ENCODE measurements at places on chromosomes 12 and 14.

DNA sequence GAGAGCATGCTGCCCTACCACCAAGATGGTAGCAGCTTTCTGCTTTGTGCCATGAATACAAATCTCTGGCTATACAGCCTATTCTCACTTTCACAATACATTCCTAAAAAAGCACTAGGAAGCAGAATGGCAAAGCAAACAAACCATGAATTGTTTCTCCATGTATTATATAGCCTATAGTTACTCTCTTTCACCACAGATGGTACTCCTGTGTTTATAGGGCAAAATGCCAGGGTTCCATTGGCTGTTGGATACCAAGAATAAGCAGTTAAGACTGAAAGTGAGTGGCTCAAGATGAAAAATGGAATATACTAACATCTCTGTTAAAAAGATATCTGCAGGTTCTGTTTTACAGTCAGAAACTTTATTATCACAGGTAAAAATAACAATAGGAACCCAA is 11.1 kb downstream of the ARF3 start:
- no peak for DNase-seq

- DNase-seq, result no peak
Measured at GRCh38 chr12:65968889-65969509, 144.7 kb downstream of the HMGA2 start.

DNA sequence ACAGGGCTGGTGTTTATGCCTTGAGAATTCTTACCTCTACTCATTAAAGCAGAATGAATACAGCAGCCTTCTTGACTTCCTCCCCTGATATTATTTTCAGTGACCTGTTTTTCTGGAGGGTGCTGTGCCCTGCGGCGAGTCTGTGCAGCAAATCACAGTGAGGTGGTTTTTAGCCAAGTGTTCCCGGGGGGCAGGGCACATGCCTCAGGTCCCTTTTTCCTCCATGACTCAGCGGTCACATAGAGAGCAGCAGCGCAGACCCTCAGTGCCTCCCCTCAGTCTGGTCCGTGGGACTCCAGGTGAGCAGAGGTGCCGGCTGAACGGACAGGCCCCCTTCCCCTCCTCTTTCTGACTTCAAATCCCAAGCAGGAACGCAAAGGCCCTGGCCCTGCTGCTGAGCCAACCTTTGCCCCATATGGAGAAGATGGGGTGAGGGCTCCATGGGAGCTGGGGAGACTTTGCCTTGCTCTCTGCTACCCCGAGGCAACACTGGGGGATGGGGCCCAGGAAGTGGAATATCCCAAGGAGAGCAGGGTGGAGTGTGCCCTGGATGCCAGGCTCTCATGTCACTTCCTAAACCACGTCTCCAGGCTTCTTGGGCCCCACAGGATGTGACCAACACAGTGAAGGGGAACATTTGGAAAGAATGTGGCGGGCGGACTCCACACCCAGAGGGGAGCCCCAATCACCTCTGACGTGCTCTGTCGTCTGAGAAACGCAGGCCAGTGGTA is 90.0 kb downstream of the DHRS2 start:
- DNase-seq, result no peak

DNA sequence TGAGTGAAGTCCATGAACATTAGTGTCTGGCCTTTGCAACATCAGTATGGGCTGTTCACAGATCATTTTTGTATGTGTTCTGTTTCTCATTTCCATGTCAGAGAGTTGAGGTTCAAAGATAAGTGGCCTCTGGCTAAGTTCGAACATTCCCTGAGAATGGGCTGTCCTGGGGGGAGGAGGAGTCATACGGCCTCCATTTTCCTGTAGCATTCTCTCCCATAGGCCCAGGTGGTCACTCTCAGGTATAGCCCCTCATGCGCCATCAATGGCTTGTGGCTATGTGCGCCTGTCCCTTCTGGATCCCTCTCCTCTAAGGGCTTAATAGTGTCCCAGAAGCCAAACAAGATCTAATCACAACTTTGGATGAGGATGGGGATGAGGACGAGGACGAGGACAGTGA is 165.0 kb downstream of the PAX9 start:
- DNase-seq, result no peak

- DNase-seq, result no peak
Measured at GRCh38 chr12:93390031-93390430, 12.3 kb downstream of the NUDT4 start.

DNA sequence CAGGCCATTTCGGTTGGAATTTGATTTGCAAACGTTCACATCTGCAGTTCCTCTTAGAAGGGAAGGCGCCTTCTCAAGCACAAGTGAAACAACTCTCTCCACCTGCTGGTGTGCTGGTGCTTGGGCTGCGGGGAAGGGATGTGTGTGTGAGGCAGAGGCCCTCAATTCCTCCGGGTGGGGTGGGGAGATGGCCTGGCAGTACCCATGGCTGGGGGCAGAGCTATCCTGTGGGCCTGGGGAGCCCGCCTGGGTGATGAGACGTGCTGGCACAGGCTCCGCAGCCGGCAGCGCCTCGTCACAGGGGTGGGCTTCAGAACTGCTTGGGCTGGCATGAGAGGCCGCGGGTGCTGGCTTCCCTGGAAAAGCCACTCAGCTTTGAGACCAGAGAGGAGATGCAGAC is 28.9 kb upstream of the TDRD9 start:
- DNase-seq, result no peak

DNA sequence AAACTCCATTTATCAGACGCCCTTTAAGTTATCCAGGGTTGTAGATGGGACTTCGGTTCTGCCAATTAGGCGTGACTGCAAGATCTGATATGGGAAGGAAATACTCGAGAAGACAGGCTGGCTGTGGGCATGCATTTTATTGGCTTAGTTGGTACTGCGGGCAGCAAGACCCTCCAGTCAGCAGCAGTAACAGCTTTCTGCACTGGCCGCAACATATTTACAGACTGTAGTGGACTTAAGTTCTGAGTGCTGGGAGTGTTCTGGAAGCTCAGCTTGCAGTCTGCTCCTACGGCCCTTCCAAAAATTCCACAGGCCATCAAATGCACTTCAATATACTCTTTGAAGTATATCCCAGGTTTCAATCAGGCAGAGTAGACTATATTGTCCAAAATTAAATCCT is 21.1 kb downstream of the KITLG start:
- DNase-seq, result no peak

GRCh38 chr12:101700299-101700820 is 2.9 kb downstream of the CHPT1 start:
- no peak for DNase-seq

GRCh38 chr12:49990273-49990672 is 17.5 kb downstream of the AQP6 start:
- DNase-seq, result no peak

GRCh38 chr14:33457617-33458016 is 493.3 kb downstream of the EGLN3 start:
- no peak for DNase-seq

DNA sequence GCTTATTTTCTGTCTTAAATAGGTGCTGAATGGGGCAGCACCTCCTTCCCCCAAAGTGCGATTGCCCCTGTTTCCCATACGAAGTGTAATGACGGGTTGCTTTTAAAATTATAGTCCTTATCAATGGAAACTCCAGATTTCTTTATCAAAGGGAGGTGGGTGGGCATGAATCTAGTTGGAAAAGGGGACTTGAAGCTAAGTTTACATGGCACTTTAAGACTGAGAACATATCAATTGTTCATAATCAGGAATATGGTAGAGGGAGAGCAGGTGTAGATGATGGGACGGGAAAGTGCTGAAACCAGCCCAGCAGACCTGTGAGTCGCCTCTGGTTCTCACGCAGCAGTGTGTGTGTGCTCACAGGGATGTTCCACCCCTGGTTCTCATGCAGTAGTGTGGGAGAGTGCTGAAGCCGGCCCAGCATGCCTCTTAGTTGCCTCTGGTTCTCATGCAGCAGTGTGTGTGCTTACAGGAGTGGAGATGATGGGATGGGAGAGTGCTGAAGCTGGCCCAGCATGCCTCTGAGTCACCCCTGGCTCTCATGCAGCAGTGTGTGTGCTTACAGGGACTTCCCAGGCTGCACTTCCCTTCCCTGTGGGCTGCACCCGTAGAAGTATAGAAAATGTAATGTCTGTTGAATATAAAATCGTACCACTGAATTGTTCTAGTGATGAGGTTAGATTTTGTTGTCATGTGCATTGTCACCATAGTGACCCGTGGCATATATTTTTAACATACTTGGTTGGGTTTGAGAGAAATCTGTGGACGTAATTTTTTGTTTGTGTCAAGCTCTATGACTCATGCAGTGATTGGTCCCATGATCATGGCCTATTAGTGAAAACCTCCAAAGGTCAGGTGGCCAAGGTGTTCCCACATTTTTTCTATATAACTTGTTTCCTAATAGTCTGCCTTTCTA is 51.6 kb downstream of the GPATCH2L start:
- no peak for DNase-seq

DNA sequence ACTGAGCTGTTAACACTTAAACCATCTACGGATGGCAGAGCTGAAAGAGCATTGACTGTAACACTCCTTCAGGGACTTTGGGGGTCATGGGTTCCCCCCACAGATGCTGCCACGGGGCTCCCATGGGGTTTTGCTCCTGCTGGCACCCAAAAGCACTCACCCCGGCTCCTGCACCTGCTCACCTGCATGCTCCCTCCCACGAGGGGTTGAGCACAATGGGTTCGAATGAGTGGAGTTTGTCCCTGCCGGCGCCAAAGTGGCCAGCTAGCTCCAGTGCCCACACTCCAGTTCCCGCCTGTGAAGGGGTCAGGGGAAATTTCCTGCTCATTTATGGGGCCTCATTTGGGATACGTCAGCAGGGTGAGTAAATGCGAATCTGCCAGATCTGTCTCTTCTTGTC is 40.7 kb downstream of the TNFAIP2 start:
- DNase-seq, result no peak

DNA sequence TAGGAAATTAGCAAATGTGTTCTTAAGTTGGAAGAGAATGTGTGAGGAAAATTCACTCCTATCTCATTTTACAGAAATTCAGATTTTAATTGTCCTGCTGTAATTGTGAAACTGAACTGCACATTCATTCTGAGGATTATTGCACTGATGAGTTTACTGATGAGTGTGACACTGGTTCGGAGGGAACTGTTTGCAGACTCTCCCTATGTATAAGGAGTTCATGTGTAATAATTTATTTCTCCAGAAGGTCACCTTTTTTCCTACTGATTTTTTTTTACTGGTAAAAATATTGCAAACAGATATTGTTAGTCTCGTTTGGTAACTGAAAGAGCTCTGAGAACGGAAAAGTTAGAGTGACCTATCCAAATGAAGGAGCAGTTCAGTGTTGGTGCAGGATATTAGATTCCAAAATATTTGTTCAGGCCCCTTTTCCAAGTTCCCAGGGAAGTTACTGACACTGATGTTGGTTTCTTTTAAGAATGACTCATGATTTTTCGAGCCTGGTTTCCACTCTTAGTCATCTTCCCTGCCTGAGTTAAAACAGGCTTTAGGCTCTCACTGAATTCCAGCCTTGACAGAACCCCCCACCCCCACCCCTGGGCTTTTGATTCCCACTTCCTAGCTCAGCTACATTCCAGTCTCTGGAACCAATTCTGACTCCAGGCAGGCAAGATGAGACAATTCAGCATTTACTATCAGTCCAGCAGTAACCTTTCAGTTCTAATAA is 18.4 kb downstream of the ANO6 start:
- no peak for DNase-seq

- DNase-seq, result no peak
Measured at GRCh38 chr12:56991319-56992246, 14.8 kb downstream of the ZBTB39 start.

GRCh38 chr14:74427651-74428050 is 1.6 kb upstream of the SYNDIG1L start:
- no peak for DNase-seq

- no peak for DNase-seq
Measured at GRCh38 chr12:99454539-99455172, 192.9 kb upstream of the GARIN6 start.

GRCh38 chr12:128951448-128951847 is 98.2 kb downstream of the GLT1D1 start:
- no peak for DNase-seq

- no peak for DNase-seq
Measured at GRCh38 chr12:16636435-16637055, 30.6 kb upstream of the LMO3 start.

GRCh38 chr12:9719790-9720189 is 13.1 kb downstream of the CLECL1 start:
- DNase-seq, result no peak

GRCh38 chr12:116962197-116962596 is 51.4 kb downstream of the FBXW8 start:
- DNase-seq, result no peak

DNA sequence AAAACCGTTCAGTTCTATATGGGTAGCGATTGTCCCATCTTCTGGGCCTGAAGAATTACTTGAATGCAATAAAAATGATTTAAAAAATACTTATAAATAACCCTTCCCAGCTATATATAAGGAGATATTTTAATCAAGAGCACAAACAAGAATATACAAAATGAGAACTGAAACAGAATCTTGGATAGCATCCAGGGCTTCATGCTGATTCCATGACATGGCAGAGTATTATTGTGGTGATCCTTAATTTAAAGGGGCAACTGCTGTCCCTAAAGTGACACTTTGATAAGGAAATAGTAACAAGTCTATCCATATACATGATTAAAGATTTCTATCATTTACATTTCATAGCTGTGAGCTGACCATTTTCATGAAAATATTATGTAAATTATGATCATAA is 18.8 kb downstream of the WBP11 start:
- no peak for DNase-seq

- no peak for DNase-seq
Measured at GRCh38 chr14:67933266-67933665, 113.7 kb downstream of the RAD51B start.

DNA sequence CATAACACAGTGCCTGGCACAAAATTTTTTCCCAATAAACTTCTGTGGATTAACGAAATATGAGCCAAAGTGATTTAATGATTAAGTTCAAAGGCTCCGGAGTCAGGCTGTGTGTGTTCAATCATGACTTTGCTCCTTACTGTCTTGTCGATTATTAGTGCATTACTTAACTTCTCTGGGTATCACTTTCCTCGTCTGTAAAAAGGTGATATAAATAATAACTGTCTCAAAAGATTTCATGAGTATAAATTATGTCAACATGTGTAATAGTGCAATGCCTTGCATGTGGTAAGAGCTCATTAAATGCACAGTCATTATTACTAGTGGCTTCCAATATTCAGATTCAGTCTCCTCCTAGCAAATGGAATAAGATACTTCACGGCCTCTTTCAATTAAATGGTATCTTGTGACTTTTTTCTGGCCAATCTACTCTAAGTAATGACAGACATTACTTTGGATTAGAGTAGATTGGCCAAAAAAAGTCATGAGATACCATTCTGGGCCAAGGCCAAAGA is 6.8 kb upstream of the IFNG start:
- DNase-seq, result no peak

GRCh38 chr12:50554651-50555050 is 49.9 kb downstream of the DIP2B start:
- DNase-seq, result no peak

GRCh38 chr12:131608740-131609690 is 101.9 kb upstream of the SFSWAP start:
- DNase-seq, result peak; percentile 61
